ENCODE measurements at places on chromosomes 1 and 21. TPM values are rescaled to one million over a fixed set of nuclear protein-coding genes. Genes with fewer than 3 reads are reported as not detected.

Gene OR2C3
- not detected for total RNA-seq

Gene AGMAT
- total RNA-seq: 0.82 TPM

Gene SLC2A5
- total RNA-seq: 0.27 TPM

Gene OR2M3
- not detected for total RNA-seq

Gene TGFBR3
- total RNA-seq: 1.4 TPM

Gene FCGR3A
- total RNA-seq: not detected

Gene NBPF6
- not detected for total RNA-seq
